ENCODE measurements at places on chromosomes 2 and 18. TPM values are rescaled to one million over a fixed set of nuclear protein-coding genes. Genes with fewer than 3 reads are reported as not detected.
A peak's percentile ranks its signal among the peaks of the same experiment; 100 is the strongest.

Gene AGXT
- total RNA-seq, result not detected

Gene IL36G
- total RNA-seq, result not detected

Gene PPP1R1C
- total RNA-seq, result 34.7 TPM

Gene LDAH
- 8.9 TPM for total RNA-seq

Gene NRP2
- total RNA-seq, result 29.4 TPM

GRCh38 chr2:169139993-169140767, 70.8 kb downstream of the DHRS9 start:
- peaks cover 7% of the 10 kb centered on the region for H3K4me1 ChIP-seq
- no peaks in the 10 kb centered on the region for H3K36me3 ChIP-seq
- no peaks in the 10 kb centered on the region for H3K27me3 ChIP-seq

- H3K4me1 ChIP-seq, result peaks cover 15% of the 10 kb centered on the region
- H3K4me3 ChIP-seq, result no peak overlapping the region
These were observed 172.9 kb upstream of the SOX11 start for GRCh38 chr2:5519286-5519685.

- no peak for DNase-seq
- no peak overlapping the region for H3K27ac ChIP-seq
- no peaks in the 10 kb centered on the region for H3K4me1 ChIP-seq
- peaks cover 51% of the 10 kb centered on the region for H3K36me3 ChIP-seq
These were observed 36.7 kb downstream of the LMAN2L start for GRCh38 chr2:96703021-96703751.

GRCh38 chr2:139411236-139411635, 631.0 kb upstream of the NXPH2 start:
- no peak for DNase-seq
- no peaks in the 10 kb centered on the region for H3K4me1 ChIP-seq
- no peak overlapping the region for H3K4me3 ChIP-seq

DNA sequence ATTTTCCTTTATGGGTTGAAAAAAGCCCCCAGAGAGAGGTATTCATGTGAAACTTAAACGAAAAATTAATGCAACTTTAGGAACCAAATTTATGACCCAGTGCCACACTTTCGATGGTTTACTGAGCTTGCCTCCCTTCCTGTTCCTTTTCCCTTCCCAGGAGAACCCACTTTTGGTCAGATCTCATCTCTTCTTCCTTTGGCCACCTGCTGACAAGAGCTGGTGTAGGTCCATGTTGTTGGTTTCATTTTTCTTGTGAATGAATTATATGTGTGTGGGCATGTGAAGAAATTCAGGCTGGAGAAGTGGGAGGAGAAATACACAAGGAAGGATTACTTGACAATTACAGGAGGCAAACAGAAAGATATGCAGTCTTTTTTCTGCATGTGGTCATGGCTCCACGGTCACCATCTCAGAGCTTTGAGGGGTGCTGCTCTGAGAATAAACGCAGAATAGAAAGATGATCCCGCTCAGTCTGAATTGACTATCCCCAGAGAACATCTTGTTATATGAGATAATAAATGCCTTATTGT, 111.3 kb upstream of the TCF4 start:
- no peak overlapping the region for H3K27ac ChIP-seq
- no peaks in the 10 kb centered on the region for H3K27me3 ChIP-seq
- H3K36me3 ChIP-seq, result no peaks in the 10 kb centered on the region
- H3K4me1 ChIP-seq, result no peaks in the 10 kb centered on the region

- H3K36me3 ChIP-seq, result no peaks in the 10 kb centered on the region
- no peak overlapping the region for H3K27ac ChIP-seq
- H3K4me3 ChIP-seq, result no peak overlapping the region
These were observed 12.0 kb downstream of the RUFY4 start for GRCh38 chr2:218081063-218081462.

GRCh38 chr2:217433522-217433921, 569.3 kb downstream of the TNS1 start:
- no peak overlapping the region for H3K4me3 ChIP-seq
- no peaks in the 10 kb centered on the region for H3K36me3 ChIP-seq
- peak overlapping the region; percentile 74 for H3K27ac ChIP-seq
- peaks cover 80% of the 10 kb centered on the region for H3K4me1 ChIP-seq
- no peaks in the 10 kb centered on the region for H3K27me3 ChIP-seq

GRCh38 chr2:20444101-20444992, 2.5 kb upstream of the RHOB start:
- peaks cover 12% of the 10 kb centered on the region for H3K36me3 ChIP-seq
- peak overlapping the region; percentile 59 for H3K27ac ChIP-seq
- peaks cover 2% of the 10 kb centered on the region for H3K4me1 ChIP-seq
- no peaks in the 10 kb centered on the region for H3K27me3 ChIP-seq

- H3K4me3 ChIP-seq, result no peak overlapping the region
- no peaks in the 10 kb centered on the region for H3K27me3 ChIP-seq
- no peaks in the 10 kb centered on the region for H3K36me3 ChIP-seq
- no peak overlapping the region for H3K27ac ChIP-seq
These were observed 38.8 kb downstream of the NCAPH start for GRCh38 chr2:96374211-96374951.

GRCh38 chr2:120014226-120014980, 1.5 kb downstream of the EPB41L5 start:
- peaks cover 19% of the 10 kb centered on the region for H3K4me1 ChIP-seq
- peaks cover 9% of the 10 kb centered on the region for H3K27me3 ChIP-seq
- no peak for DNase-seq
- no peaks in the 10 kb centered on the region for H3K36me3 ChIP-seq

GRCh38 chr2:181554061-181554830, 97.1 kb downstream of the ITGA4 start:
- H3K27me3 ChIP-seq, result no peaks in the 10 kb centered on the region
- no peak for DNase-seq
- no peak overlapping the region for H3K4me3 ChIP-seq
- H3K4me1 ChIP-seq, result no peaks in the 10 kb centered on the region
- H3K36me3 ChIP-seq, result no peaks in the 10 kb centered on the region

- no peak overlapping the region for H3K4me3 ChIP-seq
- peaks cover 23% of the 10 kb centered on the region for H3K27me3 ChIP-seq
- no peaks in the 10 kb centered on the region for H3K4me1 ChIP-seq
- no peak overlapping the region for H3K27ac ChIP-seq
- no peaks in the 10 kb centered on the region for H3K36me3 ChIP-seq
- DNase-seq, result no peak
These were observed 87.4 kb downstream of the MYO5B start for GRCh38 chr18:50107468-50107977.

DNA sequence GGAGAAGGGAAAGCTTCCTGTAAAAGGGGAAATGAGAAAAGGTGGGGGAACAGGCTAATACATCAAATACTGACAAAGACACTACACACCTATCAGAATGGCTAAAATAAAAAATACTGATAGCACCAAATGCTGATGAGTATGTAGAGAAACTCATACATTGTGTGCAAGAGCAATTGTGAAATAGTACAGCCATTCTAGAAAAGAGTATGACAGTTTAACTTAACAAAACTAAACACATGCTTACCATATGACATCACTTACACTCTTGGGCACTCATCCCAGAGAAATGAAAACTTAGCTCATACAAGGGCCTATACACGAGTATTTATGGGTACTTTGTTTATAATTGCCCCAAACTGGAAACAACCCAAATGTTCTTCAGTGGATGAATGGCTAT, 53.4 kb downstream of the ZNF638 start:
- H3K36me3 ChIP-seq, result peaks cover 100% of the 10 kb centered on the region
- no peaks in the 10 kb centered on the region for H3K27me3 ChIP-seq
- no peak for DNase-seq
- H3K27ac ChIP-seq, result no peak overlapping the region
- no peak overlapping the region for H3K4me3 ChIP-seq
- H3K4me1 ChIP-seq, result peaks cover 3% of the 10 kb centered on the region

All from heart right ventricle (tissue), 16 donors.